D721Med (cell line): ENCODE measurements at places on chromosomes 16 and 17.

DNA sequence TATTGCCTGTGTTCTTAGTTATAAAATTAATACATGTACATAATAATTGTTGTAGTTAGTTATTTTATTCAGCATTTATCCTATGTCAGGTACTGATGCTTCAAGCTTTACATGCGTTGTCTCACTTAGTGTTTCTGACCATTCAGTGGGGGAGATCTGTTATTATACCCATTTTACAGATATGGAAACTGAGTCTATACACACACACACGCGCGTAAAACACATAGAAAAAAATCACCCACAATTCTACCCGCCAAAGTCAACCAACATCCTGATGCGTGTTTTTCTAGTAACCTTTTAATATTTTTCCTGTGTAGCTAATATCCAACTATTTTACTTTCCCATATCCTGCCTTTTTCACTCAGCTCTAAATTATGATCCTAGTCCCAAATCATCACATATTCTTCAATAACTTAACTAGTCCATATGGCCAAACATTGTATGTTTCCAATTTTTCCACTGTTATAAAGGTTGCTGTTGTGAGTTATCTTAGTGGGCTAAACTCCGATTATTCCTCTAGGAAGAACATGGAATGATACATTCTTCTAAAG, 48.4 kb downstream of the BMERB1 start:
- DNase-seq = no peak

DNA sequence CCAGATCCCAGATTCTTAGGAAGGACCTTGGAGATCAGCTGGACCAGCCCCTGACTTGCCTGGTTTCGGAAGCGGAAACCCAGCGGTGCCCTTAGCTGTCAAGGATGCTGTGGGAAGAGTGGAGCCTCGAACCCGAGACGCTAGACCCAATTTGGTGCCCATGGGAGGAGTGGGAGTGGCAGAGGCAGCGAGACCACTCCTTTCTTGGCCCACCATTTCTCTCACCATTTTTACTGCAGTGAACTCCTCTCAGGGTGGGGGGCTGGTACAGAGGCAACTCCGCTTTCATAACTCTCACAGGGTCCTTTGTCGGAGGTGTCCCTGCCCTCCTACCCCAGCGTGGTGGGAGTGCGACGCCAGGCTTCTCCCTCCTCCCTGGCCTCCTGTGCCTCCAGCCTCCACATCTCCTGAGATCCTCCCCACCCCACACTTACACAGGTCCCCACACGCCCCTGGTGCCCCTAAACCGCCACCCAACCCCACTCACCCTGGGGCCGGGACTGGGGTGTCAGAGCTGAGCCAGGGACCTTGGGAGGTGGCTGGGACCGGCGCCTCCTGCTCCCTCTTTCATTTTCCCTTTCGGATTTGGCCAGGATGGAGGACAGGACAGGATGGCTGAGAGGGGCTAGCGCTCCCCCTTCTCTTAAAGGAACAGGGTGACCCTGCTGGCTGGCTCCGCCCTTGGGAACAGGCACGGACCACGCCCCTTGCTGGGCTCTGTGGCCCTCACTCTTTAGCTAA, at the start of gene GJD3:
Gene GJD3, minus strand, starts transcription at position 617 of the 741 bp plus-strand sequence. CDS start 922 bp downstream, outside the sequence.
- DNase-seq = peak; percentile 11

DNA sequence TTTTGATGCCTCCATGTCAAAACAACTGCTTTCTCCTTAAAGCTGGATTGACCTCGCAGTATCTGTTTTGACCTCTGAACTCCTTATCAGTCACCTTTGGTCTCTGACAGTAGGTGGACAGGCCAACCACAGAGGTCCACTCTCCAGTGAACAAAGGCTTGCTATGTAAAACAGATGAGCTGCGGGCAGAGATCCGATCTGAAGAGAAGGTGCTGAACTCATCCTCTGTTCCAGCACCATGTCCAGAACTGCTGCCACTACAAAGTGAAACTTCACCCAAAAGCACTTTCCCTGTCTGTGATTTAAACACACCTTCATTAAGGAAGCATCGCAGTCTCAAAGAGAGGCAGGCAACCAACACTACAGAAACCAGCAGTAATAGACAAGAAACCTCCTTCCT, 117.3 kb upstream of the CORO6 start:
- no peak for DNase-seq

- DNase-seq = peak; percentile 9
Measured at GRCh38 chr17:79622776-79623175, 11.9 kb upstream of the RBFOX3 start.

DNA sequence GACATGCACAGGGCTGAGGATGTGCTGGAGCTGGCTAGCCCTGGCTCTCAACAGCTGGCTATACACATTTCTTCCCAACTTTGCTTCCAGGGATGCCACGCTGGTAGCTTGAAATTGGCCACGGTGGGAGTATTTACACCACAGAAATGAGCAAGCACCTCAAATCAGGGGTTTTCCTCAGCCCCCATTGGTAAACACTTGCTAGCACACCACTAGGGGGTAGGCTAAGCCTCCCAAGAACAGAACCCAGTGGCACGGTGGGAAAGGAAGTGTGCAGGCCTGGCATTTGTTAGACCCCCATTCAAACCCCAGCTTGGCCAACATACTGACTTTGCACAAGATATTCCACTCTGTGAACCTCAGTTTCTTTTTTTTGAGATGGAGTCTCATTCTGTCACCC, 12.9 kb downstream of the DRC3 start:
- DNase-seq = no peak

GRCh38 chr17:1577182-1577581, 14.6 kb upstream of the PITPNA start:
- no peak for DNase-seq

- DNase-seq = no peak
Measured at GRCh38 chr16:1908983-1909382, 9.2 kb downstream of the HS3ST6 start.

DNA sequence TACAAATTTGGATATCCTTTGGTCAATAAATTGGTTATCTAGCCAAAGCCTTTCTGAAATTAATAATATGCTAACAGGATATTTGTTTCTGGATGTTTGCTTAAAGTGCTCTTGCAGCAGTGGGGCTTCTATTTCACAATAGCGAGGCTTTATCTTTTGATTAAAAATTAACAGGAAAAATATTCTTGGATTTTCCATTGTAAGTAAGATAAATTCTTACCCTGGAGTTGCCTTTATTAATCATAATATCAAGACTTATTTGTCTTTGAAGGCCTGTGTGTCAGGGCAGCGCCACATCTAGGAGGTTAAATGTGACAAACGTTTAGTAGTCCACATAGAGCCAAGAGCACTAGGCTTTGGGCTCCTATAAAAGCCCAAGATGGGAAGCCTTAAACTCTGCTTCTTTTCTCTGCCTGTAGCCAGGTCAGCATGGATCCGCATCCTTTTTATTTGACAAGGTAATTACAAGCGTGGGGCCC, 5.3 kb downstream of the TMEM97 start:
- DNase-seq = no peak

DNA sequence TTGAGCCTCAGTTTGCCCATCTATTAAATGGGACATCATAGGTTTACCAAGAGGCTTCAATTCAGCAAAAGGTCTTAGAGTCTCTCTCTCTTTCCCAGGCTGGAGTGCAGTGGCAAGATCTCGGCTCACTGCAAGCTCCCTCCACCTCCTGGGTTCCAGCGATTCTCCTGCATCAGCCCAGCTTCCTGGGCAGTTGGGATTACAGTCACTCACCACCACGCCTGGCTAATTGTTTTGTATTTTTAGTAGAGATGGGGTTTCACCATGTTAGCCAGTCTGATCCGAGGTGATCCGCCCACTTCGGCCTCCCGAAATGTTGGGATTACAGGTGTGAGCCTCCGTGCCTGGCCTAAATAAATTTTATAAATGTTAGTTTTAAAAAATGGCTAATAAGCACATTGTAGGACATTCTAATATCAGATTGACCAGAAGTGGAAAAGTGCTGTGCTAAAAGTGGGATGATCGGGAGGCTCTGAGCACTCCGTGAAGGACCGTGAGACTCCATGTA, 1.0 kb upstream of the NLRP1 start:
- no peak for DNase-seq

DNA sequence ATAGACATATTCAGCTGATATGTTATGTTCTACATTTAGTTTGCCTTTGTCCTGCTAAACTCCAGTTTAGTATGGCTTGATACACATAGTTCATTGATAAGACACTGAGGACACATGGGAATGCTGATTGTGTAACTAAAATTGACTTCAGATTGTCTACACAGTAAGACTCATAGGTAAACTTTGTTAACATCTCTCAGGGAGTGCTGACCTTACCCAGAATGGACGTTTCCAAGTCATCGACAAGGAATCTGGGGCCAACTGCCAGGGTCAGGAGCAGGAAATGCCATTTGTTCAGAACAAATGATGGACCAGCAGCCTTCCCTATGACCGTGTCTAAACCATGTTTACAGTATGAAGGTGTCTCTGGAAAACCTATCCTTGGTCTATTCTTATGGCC, 58.7 kb downstream of the DYNLRB2 start:
- no peak for DNase-seq

DNA sequence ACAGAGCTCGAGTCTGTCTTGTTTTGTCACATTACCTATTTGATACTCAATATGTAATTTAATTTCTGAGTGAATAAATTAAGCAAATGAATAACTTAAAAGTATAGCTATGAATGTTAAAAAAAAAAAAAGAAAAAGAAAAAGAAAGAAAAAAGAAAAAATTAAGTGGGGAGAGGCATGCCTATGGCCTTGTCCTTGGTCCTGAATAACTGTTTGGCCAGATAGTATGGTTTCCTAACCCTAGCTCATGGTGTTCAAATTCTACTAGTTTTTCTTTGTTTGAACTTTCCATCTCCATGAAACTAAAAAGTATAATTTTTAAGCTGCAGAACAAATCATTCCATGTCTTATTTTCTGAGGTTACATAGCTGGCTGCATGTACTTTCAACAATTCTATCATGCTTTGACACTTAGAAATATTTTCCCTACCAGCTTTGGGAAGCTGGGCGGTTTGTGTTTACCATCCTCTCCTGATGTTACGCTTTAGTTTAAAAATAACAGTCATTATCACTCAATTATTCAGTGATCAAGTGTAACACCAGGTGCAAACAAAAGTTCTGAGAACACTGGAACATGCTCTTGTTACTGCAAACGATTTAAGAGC, 31.8 kb downstream of the TOX3 start:
- no peak for DNase-seq

DNA sequence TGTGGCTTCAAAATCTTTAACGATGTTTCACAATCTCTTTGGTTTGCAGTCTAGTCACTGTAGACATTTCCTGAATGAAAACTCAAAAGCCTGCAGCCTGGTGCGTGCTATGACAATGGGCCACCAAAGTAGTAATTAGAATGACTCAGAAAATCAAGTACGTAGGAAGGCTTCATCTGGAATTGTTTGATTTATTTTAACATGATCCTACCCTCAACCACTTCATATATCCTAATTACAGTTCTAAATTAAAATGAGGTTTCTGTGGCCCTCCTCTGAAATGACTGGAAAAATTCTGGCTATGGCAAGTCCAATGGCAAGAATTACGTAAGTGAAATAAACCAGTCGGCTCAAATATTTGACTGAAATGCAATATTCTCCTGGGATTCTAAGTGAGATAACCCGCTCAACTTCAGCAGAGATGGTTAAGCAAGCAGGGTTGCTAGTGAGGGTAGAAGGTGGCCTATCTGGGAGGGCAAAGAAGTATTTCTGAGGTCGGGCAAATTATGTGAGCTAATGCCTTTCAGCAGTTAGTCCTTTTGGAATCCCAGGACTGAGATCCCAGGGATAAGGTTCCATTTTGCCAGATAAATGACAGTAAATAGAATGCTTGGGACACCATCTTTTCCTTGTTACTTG, 145.6 kb upstream of the MYOCD start:
- DNase-seq = no peak

- DNase-seq = no peak
Measured at GRCh38 chr17:79785900-79786810, 8.2 kb downstream of the CBX2 start.

DNA sequence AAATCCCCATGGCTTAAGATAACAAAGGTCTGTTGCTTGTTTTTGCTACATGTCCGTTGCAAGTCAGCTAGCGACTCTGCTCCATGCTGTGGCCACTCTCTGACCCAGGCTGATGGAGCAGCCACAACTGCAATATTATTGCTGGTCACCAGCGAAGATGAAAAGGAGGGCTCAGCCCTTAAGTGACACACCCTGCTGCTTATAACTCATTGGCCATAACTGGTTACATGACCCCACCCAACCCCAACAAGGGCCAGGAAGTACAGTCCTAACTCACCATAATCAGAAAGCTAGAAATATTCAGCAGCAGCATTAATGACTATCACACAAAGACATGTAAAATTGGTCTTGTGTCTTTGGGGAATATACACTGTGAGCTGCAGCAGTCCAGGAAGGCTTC, 224.3 kb downstream of the SOX9 start:
- DNase-seq = no peak

DNA sequence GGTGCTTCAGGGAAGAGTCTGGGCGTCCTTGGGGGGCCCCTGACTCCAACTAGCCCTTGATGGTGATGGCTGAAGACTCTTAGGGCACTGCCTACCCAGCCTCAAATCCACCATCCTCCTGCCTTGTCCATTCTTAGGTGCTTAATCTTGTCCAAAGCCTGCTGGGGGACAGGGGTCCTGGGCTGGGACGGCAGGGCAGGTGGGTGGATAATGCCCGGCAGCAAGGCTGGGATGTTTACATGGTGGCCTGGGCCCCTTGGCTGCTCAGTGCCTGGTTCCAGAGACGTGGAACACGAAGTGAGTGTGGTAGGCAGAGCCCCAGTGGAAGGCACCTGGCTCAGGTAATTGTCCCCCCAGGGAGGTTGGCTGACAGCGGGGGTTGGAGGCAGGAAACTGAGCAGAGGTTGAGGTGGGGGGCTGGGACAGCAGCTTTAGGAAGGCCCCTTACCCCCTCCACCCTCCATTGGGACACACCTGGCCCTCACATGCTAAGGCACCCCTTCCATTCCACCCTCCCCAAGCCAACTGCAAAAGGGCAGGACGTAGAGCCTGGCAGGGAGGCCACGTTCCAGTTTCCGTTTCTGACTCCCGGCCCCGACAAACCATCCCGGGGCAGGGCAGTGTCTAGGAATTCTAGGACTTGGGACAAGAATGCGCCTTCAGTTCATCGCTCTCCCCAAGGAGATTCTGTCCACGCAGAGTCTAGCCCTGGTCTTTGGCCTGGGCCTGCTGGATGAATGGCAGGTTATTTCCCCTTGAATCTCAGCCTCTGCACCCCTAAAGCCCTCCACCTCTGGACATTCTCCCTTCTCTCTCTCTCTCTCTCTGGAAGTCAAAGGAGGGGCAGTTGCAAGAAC, 1.9 kb downstream of the FOXJ1 start:
- DNase-seq = no peak
